ENCODE measurements at places on chromosomes 7 and 10.

DNA sequence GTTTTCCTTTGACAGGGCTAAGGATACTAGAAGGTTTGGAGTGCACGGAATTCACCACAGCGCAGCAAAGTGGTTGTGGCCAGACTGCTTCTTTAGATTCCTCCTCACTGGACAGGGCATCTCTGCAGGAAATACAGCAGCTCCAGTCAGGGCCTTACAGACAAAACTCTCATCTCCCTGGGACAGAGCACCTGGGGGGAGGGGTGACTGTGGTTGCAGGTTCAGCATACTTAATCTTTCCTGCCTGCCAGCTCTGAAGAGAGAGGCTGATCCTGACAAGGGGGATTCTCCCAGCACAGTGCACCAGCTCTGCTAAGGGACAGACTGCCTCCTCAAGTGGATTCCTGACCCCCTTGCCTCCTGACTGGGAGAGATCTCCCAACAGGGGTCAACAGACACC lies 1257.9 kb downstream of the NXPH1 start:
- DNase-seq = no peak

DNA sequence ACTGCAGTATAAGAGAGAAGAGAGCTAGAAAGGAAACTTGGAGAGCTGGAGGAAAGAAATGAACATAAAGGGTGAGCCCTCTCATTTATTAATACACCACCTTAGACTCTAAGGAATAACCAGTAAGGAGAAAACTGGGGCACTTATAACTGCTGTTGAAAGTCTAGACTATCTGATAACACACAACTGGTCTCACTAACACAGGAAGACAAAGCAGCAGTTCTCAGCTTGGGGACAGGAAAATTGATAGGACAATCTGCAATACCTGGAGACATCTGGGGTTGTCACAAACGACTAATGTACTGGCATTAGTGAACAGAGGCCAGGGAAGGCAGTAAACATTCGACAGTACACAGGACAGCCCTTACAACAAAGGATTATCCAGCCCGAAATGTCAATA lies 6.8 kb downstream of the ELMO1 start:
- DNase-seq = no peak

- peak; percentile 48 for DNase-seq
Observed at GRCh38 chr7:128076796-128077271, 45.6 kb upstream of the LRRC4 start.

GRCh38 chr10:92756201-92757065 lies 66.7 kb downstream of the HHEX start:
- no peak for DNase-seq

DNA sequence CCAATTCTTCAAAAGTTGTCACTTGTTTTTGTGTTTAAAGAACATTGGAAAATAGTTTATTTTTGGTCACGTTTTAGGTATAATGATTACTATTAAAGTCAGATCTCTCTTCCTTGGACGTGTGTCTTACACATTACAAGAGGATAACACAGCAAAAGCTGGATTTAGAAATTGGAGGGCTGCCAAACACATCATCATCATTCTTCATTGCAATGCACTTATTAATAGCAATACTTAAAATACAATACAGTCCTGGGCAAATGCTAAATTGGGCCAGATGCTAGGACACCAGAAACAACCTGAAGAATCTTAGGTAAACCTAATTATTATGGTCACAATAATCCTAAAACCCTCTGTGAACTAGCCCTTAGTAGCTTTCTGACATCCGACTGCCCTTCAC lies 303.6 kb downstream of the DGKB start:
- DNase-seq = peak; percentile 10

DNA sequence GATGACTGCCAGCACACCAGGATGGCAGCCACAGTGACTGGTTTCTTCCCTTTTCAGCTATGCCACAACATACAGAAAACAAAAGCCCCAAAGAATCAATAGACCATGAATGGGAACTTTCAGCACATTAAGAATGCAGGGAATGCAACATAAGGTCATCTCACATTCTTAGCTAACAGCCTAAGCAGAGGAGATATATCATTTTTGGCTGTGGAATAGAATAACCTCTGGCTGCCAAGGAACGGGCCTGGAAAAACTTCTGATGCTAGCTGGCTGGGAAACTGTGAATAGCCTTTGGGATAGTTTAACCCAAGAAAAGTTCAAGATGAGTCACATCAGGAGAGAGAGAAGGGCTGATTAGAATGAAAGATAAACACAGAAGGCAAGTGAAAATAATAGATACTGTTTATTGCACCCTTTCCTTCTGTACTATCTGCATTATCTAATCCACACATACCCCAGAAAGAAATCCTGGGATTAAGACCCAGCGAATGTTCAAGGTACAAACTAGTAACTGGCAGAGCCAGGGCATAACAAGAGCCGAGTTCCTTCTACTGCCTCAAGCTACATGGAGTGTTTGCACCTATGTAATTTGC lies 169.2 kb downstream of the SEMA3A start:
- peak; percentile 81 for DNase-seq
